ENCODE measurements at places on chromosomes 3 and 15.

- DNase-seq: no peak
These were observed 37.2 kb upstream of the CSPG4 start for GRCh38 chr15:75749820-75750219.

DNA sequence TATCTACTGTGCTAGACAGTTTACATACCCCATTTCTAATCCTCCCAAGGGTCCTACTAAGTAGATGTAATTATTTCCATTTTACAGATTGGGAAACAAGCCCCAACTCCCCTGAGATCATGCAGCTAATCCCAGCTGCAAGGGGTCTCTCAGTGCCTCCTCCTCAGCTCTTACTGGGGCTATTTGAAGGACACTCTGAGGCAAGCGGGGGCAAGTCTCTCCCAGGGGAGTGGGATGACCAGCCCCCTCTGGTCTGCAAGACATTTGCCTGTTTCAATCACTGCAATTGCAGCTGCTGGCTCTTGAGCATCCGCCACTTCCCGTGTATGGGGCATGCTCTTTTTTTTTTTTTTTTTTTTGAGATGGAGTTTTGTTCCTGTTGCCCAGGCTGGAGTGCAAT is 11.4 kb downstream of the LAMP3 start:
- no peak for DNase-seq

GRCh38 chr3:187618722-187619121 is 51.5 kb downstream of the SST start:
- no peak for DNase-seq

DNA sequence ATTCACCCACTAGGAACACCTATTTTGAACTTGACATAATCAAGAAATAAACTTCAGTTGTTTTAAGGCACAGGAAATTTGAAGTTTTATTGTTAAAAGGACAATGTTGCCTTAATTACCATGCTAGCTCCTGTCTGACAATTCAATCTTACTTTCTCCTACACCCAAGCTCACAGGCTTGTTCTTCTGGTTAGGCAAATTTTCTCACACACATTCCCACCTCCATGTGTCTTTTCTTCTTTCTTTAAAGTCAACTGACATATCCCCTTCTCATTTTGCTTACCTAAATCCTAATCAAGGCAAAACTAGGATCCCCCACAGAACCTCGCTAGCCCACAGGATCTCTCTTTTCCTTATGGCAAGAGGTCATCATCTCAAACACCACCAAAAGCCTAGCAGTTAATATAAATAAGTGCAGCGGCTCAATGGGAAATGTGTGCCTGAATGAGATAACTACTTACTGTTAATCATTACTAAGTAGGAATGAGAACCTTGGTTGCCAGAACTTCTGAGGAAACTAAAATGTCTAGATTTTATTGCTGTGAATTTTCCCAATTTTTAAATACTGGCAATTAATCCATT is 189.3 kb downstream of the PLCH1 start:
- DNase-seq: no peak

DNA sequence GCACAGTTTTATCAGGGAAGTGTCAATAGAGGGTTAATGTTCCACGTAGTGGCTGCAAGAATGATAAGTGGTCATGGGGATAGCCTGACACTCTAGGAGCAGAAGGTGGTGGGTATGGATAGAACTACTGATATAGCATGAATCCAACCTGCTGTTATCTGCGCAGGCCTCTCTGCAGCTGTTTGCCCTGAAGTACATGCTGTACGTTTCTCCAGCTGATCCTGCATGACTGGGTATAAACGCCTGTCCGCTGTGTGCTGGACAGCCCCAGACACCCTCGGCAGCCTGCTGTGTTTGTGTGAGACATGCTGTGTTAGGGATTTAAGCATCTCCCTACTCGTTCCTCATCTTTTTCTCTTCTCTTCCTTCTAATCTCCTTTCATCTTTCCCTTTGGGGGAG is 87.1 kb downstream of the LPP start:
- no peak for DNase-seq

- no peak for DNase-seq
These were observed 37.8 kb downstream of the KLF13 start for GRCh38 chr15:31364301-31365031.

DNA sequence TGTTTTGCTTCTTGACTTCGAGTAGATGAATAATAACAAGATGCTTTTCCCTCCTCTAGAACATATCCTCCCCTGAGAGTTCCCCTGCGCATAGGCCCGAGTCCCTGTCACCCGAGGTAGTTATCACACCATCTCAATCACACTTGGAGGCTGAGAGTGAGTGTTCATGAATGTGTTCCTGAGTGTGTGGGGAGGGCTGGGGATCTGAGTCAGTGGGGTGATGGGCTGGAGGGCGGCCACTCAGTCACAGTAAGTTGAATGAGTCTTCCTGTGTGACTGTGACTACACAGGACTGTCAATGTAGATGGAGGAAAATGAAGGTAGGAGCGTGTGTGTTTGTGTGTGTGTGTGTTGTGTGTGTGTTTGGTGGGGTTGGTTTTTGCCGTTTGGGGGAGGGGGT is 71.0 kb downstream of the SETD5 start:
- DNase-seq: no peak

GRCh38 chr15:60982249-60982910 is 246.7 kb downstream of the RORA start:
- DNase-seq: no peak

GRCh38 chr3:156727519-156728205 is 53.3 kb downstream of the TIPARP start:
- DNase-seq: no peak

GRCh38 chr15:67845974-67846373 is 6.1 kb upstream of the RNU6-1 start:
- no peak for DNase-seq

GRCh38 chr15:77535845-77536244 is 96.9 kb downstream of the LINGO1 start:
- no peak for DNase-seq

DNA sequence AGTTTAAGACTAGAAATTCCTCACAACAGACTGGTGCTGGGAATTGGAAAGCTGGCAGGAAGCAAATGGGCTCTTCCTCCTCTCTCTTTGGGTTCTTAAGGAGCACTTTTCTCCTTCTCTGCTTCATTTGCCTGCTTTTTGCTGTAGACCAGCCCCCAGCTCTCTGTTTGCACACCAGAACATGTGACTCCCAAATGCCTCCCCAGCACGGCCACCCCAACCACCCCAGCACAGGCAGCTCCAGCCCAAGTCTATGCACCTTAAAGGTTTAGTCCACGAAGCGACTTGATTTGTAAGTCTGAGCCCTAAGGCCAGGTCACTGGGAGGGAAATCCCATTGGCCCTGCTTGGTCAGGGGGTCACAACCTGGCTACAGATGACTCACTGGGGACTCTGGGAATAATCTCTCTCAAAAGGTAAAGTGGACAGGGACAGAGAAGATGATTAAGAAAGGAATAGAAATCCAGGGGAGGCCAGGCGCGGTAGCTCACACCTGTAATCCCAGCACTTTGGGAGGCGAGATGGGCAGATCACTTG is 377.8 kb upstream of the PROK2 start:
- no peak for DNase-seq

GRCh38 chr15:62649793-62650420 is 392.6 kb upstream of the TPM1 start:
- no peak for DNase-seq

DNA sequence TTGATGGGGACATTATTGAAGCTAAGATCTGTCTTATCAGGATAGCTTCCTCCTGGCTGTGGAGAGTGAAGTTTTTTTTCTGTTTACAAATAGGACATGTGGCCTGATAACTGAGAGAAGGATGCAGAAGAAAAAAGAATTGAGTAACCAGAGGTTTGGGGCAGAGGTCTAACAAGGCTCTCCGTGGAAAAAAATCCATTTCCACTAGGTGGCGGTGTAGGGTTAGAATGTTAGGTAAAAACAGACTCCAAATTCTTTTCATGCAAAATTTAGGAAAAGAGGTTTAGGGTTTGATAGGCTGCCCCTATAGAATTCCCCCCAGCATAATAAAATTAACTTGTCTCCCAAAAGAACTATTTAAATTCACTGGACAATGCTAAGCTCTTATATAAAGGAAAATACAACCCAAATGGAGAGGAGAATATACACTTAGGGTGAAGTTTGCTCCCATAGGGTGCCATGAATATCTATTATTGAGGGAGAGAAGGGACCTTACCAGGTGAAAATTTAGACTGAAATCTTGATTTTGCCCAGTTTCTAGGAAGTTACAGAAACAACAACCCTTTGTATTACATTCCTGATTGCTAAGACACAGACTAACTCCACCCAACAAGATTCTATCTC is 1560.4 kb downstream of the OTOL1 start:
- no peak for DNase-seq

- DNase-seq: no peak
These were observed 1.1 kb downstream of the STAC start for GRCh38 chr3:36381311-36381956.

- no peak for DNase-seq
These were observed 9.6 kb downstream of the TGM4 start for GRCh38 chr3:44883999-44884431.

- no peak for DNase-seq
These were observed 357.4 kb downstream of the GAP43 start for GRCh38 chr3:115980709-115981108.

DNA sequence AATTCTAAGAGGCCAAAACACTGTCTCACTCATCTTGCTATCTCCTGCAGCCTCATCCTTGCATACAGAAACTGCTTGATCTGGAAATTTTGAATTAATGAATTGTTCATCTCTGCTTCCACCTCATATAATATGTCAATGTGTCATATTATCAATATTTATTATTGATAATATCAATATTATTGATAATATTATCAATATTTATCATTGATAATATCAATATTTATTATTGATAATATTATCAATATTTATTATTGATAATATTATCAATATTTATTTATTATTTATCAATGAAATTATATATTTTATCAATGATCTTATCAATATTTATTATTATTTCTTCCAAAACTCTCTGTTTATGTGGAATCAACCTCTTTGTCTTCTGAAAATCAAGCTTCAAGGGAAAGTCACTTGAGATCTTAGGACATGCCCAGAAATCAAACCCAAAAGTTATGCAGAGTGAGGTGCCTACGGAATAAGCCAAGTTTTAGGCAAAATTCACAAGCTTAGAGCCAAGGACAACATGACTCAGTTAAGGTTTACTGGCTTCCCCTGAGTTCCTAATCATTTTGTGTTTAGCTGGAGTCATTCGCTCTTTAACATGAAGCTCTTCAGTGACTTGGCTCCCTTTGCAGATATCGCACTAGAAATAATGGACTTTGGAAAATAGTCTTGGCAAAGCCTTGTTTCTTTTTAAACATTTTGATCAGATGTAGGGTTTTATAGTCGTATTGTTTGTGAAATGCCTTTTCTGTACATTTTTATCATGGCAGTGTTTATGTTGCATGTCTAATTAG is 297.1 kb upstream of the RARB start:
- DNase-seq: no peak

GRCh38 chr3:185758912-185759311 is 65.9 kb downstream of the IGF2BP2 start:
- no peak for DNase-seq

- DNase-seq: no peak
These were observed 801.3 kb downstream of the EPHA3 start for GRCh38 chr3:89908711-89909213.

- peak; percentile 35 for DNase-seq
These were observed 16.7 kb upstream of the CMTM7 start for GRCh38 chr3:32374788-32375595.

GRCh38 chr3:177111541-177111949 is 85.7 kb downstream of the TBL1XR1 start:
- no peak for DNase-seq

GRCh38 chr15:40826423-40827075 is 2.0 kb downstream of the PPP1R14D start:
- no peak for DNase-seq

DNA sequence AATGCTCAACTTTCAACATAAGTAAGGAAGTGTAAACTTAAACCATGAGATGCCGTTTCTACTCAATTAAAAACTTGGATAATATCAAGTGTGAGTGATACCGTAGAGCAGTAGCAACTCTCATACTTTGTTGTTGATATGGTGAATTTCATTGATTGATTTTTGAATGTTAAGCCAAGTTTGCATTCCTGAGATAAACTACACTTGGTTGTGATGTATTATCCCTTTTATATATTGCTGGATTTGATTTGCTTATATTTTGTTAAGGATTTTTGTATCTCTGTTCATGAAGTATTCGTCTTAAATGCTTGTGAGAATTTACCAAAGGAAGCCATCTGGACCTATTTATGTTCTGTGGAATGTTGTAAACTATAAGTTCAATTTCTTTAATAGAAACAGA is 21.7 kb downstream of the SLMAP start:
- DNase-seq: no peak

DNA sequence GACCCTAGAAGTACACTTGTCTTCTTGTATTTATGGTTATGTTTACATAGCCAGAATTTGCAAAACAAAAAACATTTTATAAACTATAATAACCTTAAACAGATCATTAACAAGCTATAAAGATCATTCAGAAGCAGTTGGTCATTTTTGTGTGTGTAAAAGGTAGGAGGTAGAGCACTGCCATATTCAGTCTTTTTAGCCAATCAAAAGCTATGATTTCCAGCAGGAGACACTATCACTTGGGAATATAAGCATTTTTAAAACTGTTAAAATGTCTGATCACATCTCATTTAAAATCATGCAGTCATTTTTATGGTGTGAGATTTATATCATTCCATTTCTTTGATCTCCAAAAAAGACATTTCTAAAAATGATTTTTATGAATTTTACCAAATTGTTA is 42.6 kb upstream of the ATP2C1 start:
- DNase-seq: no peak

- DNase-seq: no peak
These were observed 42.6 kb downstream of the WHAMM start for GRCh38 chr15:82851981-82852511.

- DNase-seq: no peak
These were observed 323.0 kb downstream of the ROBO2 start for GRCh38 chr3:77362936-77363335.

GRCh38 chr3:123350971-123351370 is 97.9 kb downstream of the ADCY5 start:
- DNase-seq: no peak

DNA sequence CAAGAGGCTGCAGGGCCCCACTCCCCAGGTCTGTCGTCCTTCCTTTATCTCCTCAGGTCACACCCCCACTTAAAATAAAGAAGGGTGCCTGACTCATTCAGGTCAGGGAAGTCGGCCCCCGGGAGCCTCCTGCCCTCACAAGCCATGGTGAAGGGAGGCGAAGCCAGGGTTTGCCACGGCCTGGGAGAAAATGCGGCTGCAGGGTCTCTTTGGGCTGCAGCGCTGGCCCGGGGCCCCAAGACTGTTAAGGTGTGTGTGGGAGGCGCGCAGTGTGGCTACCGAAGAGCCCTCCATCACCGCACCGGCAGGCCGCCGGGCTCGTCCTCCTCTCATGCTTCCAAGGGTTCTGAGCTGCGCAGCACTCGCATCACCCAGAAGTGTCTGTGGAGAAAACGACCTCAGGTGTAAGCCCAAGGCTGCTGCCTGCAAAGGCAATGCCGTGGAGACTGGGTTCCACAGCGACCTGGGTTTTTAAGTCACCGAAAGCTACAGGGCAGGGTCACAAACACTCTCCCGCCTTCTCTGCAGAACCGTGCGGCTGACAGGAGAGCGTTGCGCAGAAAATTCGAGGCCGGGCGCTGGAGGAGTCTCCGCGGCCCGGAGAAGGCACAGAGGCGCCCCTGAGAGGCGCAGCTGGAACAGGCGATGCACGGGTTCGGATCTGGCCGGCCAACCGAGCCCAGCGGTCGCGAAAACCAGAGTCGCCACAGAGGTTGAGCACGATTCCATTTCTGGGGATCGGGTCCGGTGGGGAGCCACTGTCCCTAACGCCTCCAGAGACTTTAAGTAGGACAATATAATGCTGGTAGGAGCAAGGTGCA is 8.7 kb downstream of the FOXL2 start:
- DNase-seq: no peak

- DNase-seq: no peak
These were observed 30.3 kb downstream of the TPRA1 start for GRCh38 chr3:127560051-127560787.
